ENCODE measurements at places on chromosomes 16 and 17.

DNA sequence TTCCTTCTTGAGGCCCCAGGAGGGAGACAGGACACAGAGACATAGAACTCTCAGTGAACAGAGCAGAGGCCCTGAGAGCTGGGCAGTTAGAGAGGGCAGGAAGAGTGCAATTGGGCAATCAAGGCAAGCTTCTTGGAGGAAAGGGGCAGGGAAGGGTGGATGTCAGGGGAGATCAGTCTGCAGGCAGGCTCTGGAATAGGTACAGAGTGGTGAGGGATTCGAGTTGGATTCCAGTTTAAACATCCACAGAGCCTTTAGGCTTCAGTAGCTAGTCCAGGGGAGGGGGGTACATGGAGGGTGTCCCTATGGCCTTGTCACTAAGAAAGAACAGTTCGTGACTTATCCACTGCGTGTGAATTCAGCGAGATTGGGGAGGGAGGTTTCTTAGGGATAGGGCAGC, 2.0 kb downstream of the PYY start:
- DNase-seq = no peak

DNA sequence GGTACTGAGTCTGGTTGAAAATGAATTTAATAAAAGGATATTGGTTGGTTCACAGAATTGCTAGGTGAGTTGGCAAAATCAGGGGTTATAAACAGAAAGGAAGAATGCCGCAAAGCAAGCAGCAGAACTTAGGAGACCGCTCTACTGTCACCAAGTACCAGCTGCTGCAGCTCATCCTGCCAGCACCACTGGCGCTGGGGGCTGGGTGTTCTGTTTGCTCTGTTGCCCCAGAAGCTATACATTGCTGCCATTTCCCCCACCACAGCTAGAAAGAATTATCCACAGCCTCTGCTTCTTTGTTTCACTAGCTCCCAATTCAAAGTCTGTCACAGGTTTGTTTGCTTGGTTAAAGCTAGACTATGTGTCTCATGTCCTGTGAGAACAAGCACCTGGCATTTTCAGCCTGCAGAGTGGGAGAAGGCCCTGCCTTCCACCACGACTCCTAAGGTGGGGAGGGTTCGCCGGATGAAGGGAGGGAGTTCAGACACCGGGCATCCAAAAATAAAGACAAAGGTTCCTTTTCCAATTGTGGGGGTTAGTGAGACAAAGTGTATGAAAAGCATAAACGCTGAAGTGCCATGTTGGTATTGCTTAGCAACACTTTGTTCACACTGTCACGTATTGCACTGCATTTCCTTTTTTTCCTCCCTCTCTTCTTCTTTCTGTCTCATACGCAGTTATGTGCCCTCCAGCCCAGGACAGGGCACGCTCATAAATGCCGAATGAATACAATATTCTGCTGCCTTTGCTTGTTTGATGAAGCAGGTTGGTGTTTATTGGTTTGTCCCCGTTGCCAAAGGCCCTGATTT, 9.6 kb upstream of the CPD start:
- DNase-seq = no peak

DNA sequence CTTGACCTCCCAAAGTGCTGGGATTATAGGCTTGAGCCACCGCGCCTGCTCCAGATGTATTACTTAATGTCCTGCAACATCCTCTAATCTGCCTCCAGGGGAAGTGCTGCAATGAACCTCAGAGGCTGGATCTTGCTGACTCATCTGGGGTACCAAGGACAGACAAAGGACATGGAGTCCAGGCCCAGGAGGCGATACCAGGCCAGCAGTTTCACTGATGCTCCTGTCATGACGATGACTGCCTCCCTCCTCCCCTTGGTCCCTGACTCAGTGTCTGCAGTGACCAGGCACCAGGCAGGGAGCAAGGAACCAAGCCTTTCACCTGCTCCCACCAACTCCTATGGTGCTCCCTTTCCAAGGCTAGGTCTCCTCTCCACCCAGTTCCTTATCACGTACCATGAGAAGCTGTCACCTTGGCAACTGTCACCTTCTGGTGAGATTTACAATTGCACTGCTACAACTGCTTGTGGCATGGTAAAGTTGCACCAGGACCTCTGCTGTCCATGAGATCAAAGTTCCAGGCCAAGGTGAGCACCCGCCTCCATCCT, 21.6 kb upstream of the PHOSPHO1 start:
- no peak for DNase-seq

GRCh38 chr16:88784074-88784855, 755 bp downstream of the PIEZO1 start:
- DNase-seq = no peak

GRCh38 chr17:35018814-35019213, 38.5 kb downstream of the LIG3 start:
- DNase-seq = no peak

DNA sequence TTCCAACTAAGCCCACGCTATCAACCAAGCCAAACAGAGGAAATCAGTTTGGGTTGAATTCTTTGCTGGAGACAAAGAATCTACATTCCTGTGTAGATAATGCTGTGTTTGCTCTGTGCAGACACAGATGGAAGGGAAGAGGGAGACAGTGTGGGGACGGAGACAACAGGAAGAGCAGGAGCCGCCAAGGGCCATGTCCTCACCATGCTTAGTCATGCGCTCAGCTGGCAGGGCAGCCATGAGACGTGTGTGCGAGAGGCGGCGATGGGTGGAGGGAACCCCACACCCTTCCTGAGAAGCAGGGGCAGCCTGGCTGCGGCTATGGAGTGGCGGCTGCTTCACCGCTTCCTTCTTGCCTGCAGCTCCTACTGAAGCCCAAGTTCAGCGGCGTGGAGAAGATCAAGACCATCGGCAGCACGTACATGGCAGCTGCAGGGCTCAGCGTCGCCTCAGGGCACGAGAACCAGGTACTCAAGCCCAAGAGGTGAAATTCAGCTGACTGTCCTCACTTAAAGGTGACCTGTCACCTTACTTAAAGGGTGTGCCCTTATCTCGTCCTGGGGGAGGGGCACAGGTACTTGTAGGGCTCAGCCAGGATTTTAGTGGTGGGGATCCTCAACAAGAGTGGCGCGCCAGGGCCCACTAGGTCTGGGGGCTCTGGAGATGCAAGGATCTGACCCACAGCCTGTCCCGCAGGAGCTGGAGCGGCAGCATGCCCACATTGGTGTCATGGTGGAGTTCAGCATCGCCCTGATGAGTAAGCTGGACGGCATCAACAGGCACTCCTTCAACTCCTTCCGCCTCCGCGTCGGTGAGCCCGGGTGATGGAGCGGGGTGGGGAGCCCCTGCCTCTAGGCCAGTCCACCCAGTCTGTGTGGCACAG, 47.5 kb downstream of the ADCY7 start:
- no peak for DNase-seq

GRCh38 chr16:51374346-51374745, 223.3 kb upstream of the SALL1 start:
- DNase-seq = no peak

DNA sequence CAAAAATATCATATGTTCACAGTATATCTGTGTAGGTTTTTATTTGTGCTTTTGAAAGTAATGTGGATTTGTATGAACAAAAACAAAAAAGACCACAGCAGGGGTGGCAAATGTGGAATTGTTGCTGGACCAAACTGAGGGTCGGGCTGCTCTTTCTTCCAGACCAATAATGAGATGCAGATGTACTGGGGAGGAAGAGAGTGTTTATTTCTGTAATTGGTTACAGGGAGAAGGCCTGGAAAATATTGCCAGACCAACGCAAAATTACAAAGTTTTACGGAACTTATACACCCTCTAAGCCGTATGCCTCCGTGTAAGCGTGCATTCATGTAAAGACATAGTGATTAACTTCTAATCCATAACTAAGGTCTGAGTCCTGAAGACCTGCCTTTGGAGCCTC, 353.9 kb upstream of the C16orf82 start:
- no peak for DNase-seq

GRCh38 chr16:56370875-56371659, 54.3 kb downstream of the AMFR start:
- no peak for DNase-seq

DNA sequence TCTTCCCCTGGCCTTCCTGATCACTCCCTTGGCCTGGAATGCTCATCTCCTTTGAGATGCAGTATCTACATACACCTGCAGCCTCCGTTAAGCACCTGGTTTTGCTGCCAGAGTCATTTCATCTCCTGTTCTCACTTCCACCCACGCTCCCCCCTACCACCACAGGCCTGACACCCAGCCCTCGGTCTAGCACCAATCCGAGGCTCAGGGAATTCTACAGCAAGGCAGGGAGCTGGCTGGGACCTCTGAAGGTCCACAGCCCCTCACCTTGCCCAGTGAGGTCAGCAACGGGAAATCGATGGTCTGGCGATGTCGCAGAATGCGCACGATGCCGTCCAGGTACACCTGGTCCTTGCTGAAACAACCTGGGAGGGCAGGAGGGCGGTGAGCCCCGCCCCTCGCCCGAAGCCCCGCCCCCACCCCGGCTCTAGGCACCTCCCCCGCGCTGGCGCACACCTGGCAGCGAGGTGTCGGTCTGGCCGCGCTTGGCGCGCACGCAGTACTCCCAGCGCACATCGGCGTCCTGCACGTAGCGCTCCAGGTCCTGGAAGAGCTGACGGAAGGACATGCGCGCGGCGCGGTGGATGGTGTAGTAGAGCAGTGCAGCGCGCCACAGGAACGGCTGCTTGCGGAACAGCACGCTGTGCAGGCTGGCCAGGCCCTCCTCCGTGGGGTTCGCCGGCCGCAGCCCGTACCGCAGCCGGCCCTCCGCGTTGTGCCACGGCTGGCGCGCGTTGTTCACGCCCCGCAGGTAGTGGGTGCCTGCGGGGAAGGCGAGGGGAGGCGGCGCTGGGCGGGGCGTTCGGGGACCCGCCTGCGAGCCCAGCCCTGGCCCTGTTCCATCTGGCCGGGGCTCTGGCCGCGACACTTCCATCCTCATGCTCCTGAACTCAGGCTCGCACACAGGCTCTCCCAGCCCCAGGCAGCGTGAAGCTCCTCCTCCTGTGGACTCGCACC, 5.7 kb downstream of the MATCAP1 start:
- DNase-seq = peak; percentile 17

DNA sequence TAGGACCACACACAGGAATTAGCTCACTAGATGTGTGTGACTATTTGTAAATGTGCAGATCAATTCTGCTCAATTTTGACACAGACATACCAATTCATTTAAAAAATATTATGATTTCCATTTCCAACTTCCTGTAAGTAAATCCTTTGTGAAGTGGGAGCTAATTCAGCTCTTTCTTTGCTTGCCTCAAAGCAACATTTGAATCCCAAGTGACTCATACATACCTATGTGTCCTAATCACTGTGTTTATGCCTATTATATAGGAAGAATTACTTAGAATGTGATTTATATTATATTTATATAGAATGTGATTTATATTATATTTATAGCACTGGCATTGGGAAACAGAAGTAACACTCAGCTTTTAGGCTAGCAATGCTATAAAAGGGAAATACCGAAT, 195.9 kb upstream of the C17orf78 start:
- DNase-seq = no peak

GRCh38 chr17:57045868-57046704, 39.0 kb upstream of the AKAP1 start:
- no peak for DNase-seq

GRCh38 chr16:84175350-84176081, 11.3 kb downstream of the TAF1C start:
- DNase-seq = peak; percentile 45

DNA sequence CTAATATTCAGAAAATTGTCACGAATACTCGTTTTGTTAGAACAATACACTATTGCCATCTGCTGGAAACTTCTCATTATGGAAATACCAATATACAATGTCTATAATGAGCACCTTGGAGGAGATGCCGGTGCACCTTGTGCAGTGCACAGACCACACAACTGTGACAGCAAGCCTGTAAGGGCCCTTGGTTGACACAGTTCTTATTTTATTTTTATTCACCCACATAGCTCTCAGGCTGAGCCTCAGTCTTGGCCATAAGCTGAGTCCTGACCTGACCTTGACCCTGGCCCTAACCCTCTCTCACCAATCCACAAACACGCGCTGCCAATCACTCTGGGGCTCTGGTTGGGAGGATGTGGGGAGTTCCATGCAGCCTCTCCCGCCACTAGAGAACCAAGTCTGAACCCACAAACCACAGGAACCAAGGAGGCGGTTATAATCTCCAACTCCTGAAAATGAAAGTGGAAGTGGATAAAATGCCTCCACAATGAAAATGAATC, 7.6 kb downstream of the AIPL1 start:
- DNase-seq = no peak

- no peak for DNase-seq
Observed at GRCh38 chr17:57732062-57732461, 13.0 kb downstream of the CCDC182 start.

DNA sequence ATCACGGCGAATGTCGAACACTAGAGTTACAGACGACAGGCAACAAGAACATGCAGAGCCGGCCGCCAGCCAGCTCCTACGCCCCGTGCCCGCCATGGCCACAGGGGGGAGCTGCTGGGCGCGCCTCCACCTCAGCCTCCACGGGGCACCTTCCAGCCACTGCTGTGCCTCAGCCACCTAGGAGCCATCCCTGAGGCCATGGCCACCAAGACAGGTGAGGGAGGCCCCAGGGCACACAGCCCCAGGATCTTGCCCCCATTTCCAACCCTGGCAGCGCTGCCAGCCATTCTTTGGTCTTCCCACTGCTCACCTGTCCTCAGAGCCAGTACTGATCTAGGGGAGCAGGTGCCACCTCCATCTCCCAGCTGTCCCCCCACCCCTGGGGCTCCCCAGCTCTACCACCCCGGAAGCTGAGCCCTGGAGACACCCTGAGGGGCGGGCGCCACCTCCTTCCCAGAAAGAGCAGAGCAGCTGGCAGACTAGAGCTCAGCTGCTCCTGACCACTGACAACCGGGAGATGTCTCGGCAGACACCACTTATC, 11.8 kb downstream of the GNPTG start:
- no peak for DNase-seq

DNA sequence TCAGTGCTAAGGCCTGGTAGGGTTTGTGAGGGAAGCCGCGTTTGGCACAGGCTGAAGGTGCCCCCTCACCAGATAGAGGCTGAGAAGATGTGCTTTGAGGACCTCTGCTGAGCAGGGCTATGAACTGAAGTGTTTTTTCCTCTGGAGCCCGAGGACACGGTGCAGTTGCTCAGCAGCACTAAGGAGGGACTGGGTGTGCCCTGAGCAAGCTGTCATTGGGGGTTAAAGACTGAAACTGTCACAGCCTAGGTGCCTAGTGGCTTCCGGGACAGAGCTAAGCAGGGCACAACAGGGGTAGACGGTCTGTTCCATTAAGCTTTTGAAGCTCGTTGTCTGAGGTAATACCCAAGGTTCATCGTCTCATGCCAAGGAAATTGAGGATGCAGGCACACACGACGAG, 24.8 kb upstream of the ASGR2 start:
- DNase-seq = no peak

GRCh38 chr17:79668344-79669250, 57.7 kb upstream of the RBFOX3 start:
- DNase-seq = no peak

- no peak for DNase-seq
Observed at GRCh38 chr16:49754495-49755312, 101.2 kb downstream of the ZNF423 start.
